Stimulated activated CD8-positive, alpha-beta memory T cell treated with anti-CD3 and anti-CD28 coated beads, Interleukin-4, amount 100 ng/mL, for 48 hours (primary cell): ENCODE measurements at places on chromosomes 4 and X.

DNA sequence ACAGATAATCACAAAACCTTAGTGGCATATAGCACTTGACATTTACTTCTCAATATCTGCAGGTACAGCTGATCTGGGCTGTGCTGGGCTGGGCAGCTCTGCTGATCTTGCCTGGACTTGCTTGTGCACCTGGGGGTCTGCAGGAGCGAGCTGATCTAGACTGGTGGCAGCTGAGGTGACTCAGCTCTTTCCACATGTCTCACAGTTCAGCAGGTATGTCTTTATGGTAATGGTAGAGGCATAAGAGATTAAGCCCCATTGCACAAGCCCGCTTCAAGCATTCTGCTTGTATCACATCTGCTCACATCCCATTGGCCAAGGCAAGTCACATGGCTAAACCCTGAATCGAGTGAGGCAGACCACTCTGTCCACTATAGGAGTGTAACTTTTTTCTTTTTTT, 506.7 kb downstream of the BCOR start:
- no peak for DNase-seq

DNA sequence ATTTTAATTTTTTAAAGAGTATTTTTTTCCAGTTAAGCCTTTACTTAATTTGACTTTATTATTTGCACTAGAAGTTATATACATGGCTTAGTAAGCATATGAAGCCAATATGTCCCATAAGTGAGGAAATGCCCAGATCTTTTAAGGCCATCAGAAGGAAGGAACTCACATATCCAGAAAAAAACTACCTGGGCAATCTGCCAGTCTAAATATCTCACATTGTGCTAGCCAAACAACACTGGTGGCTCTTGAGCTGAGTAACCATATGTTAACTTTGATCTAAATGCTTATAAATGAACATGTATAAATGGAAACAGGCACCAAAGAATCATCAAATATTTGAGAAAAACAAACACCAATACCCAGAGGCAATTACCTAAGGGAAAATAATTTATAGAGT, 138.6 kb upstream of the APOOL start:
- DNase-seq = no peak

- no peak for DNase-seq
These were observed 37.9 kb upstream of the CYP2U1 start for GRCh38 chr4:107893171-107894137.

GRCh38 chrX:389021-389441, 2.3 kb upstream of the PPP2R3B start:
- no peak for DNase-seq

DNA sequence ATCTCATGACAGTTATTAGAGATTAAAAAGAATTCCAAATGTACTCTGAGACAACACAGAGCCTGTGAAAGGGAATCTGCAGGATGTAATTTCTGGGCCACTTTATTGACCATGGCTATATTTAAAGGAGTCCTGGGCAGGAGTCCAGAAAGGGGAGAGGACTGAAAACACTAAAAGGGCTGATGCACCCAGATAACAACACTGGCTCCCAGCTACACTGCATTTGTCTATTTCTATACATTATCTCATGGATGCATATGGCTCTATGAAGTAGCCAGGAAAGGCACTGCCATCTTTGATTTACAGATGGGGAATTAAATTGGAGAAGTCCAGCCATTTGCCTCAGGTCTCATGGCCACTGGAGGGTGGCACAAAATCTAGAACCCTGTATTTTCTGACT, 56.0 kb downstream of the MED28 start:
- no peak for DNase-seq

- no peak for DNase-seq
These were observed 386.9 kb upstream of the MAOA start for GRCh38 chrX:43269201-43269600.

- no peak for DNase-seq
These were observed 6.5 kb downstream of the SASH3 start for GRCh38 chrX:129786210-129786651.

GRCh38 chr4:109876634-109877265, 28.8 kb downstream of the LRIT3 start:
- DNase-seq = no peak

- no peak for DNase-seq
These were observed 222.2 kb upstream of the DKK2 start for GRCh38 chr4:107258359-107258758.

DNA sequence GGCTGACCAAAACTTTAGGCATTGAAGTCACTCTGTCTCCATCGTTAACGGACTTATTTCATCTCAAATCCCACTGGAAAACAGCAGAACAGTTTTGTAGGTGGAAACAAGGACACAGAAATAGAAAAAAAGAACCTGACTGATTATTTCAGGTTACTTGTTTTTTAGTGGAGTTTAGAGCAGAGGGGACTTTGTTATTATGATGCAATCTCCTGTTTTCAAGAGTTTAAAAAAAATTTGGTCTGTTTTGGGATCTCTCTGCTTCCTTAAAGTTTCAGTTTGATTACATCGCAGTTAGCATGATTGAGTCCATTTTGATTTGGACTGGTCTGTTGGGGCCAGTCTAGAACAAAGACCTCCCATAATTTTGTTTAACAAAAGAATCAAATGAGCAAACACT, 13.6 kb downstream of the PROM1 start:
- no peak for DNase-seq

- no peak for DNase-seq
These were observed 166.0 kb downstream of the ATG4A start for GRCh38 chrX:108257556-108257955.

DNA sequence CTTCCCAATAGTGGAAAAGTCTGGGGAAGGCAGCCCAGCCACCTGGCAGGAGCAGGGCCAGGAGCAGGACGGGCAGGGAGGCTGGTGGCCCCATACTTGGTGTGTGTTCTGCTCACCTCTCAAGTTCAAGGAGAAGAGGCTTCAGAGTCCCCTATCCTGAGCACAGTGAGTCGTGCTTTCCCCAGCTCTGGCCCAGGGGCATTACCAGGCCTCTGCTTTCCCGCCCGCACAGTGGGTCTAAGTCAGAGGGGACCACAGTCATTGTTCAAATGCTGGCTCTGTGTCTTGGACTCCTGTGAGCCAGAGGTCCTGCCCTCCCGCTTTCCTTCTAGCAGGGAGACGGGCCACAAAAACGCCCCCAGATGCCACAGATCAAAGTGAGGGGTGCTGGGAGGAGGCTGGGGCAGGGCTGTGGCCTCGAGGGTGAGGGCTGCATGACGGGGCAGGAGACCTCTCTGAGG, 27.6 kb downstream of the HTRA3 start:
- DNase-seq = no peak

DNA sequence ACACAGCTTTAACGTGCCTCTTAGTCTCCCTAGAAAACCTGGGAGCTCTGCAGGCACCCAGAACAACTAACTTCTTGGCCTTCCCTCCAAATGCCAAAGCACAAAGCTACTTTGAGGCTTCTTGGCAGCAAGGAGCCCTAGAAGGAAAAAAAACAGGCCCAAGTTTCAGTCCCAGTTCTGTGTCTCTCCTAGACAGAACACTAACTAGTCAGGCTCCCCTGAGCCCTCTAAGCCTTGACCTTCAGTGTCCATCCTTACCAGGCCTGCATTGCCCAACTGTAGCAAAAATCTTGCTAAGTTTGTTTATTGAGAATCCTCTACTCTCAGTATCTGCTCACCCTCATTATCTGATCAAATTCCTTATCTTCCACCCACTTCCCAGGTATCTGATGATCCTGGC, 79.2 kb downstream of the PAPSS1 start:
- DNase-seq = no peak

DNA sequence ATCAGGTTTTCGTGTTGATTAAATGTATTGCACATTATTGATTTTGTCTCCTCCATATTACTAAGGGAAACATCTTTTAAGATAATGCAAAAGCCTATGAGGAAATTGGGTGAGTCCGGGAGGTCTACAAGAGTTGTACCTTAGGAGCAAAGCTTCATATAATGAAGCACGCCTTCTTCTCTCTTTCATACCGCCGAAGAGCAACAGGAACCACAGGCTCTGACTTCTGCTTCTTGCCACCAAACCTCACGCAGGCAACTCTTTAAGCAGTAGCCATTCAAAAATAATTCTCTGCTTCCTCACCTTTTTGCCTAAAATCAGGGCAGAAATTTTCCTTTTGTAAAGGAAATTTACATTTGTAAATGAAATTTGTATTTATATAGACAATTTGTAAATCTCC, 139.6 kb downstream of the SPRY1 start:
- no peak for DNase-seq

- DNase-seq = no peak
These were observed 15.6 kb upstream of the ADH5 start for GRCh38 chr4:99104153-99104552.

DNA sequence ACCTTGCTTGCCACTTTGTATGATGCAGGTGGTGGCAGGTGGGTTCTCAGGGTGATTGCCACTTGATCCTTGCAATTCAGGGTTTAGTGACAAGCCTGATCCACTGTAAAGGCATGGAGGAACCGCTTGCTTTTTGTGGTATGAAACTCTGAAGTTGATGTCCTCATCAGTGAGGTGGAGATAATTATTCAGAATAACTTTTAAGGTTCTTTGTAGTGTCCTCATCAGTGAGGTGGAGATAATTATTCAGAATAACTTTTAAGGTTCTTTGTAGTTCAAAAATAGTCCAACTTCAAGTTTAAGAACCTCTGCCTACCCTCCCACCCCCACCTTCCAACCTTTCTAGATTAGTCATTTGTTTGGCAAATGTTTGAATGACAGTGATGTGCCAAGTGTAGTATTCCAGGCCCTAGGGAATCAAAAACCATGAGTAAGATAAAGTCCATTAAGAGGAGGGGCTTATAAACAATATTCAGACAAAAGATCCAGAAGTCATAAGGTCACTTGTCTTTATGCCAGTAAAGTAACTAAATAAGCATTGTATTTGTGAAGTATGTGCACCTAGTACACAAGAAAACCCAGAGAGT, 51.2 kb downstream of the DCUN1D4 start:
- DNase-seq = no peak

DNA sequence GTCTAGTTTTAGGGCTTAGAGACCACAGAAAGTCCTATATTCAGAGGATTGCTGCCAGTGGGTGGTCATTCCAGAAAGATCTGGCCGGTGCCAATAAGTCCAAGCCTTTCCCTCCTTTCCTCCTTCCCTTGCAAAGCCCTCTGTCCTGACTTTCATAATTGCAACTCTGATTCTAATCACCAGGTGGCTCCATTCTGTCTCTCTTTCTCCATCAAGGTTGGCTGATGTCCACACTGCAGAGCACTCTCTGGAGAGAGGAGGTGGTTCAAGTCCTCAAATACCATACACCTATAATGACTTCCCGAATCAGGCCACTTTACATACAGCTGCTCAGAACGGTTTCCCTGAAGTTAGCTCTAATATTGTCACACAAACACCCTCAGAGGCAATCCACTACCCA, 22.4 kb upstream of the ARMCX4 start:
- no peak for DNase-seq

- no peak for DNase-seq
These were observed 37.9 kb upstream of the OTUD4 start for GRCh38 chr4:145218251-145218650.
